ENCODE measurements at places on chromosomes 7 and 10. TPM values are rescaled to one million over a fixed set of nuclear protein-coding genes. Genes with fewer than 3 reads are reported as not detected.

Gene PIK3CG
- not detected for polyA plus RNA-seq

Gene KCNMA1
- 62.4 TPM for polyA plus RNA-seq

Gene DNTT
- polyA plus RNA-seq = not detected

Gene ASIC3
- 3.3 TPM for polyA plus RNA-seq

Gene GCK
- 7.4 TPM for polyA plus RNA-seq
